ENCODE measurements at places on chromosomes 4 and X.

DNA sequence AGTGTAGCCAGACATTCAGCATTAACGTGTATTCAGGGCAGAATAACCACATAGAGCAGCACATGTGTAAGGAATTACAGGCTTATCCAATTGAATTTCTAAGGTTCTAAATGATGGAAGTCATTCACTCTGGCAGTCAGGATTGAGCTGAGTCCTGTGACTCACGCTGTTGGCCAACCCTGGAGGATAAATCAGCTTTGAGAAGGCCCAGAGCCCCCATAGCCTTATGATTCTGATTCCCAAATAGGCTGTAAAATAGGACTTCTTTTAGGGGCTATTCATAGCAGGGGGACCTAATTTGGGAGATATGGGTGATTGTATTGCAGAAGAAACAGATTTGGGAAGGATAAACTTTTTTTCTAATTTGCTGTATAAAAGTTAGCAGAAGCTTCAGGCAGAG, 8.1 kb upstream of the HPF1 start:
- no peak for DNase-seq

GRCh38 chr4:75497133-75497532, 17.1 kb downstream of the RCHY1 start:
- DNase-seq: no peak

DNA sequence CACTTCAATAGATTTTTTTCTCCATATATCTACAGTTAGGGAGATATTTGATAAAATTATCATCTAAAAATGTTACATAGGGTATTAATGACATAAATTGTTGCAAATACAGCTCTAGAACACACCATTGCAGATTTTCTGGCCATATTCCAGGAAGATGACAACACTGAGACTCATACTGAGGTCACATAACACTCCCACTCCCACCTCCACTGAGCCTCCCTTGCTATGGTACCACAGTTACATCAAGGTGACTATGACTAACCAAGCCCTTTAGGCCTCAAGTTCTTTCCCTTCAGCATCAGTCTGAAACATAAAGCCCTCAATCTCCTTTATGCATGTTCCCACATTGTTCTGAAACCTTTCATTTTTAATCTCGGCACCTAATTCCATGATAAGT, 932.0 kb upstream of the IGFBP7 start:
- no peak for DNase-seq

DNA sequence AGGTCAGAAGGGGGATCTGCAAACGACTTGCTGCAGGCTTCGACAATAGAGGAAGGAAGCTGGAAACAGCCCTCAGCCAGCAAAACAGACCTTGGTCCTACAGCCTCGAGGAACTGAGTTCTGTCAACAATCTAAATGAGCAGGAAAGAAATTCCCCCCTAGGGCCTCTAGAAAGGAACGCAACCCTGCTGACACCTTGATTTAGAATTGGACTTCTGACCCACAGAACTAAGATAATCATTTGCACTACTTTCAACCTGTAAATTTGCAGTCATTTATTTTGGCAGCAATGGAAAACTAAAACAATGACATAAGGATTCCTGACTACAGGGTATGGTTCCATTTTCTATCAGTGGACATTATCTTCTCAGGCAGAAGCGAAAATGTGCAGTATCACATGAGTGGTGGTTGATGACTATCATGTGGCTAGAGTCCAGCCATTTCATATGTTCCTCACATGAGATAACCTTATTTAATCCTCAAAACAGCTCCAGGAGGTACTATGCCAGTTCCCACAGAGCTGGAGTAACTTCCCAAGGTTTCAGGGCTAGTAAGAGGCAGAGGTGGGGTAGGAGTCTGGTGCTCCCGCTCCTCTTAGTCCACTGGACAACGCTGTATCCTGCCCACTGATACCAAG, 61.6 kb downstream of the SAT1 start:
- DNase-seq: no peak
